PC-9 (cell line): ENCODE measurements at places on chromosomes 12 and 14. TPM values are rescaled to one million over a fixed set of nuclear protein-coding genes. Genes with fewer than 3 reads are reported as not detected.

GRCh38 chr12:81359736-81360135, 281.9 kb downstream of the ACSS3 start:
- DNase-seq, result no peak

GRCh38 chr14:72788972-72789728, 104.8 kb downstream of the DPF3 start:
- no peak for DNase-seq

DNA sequence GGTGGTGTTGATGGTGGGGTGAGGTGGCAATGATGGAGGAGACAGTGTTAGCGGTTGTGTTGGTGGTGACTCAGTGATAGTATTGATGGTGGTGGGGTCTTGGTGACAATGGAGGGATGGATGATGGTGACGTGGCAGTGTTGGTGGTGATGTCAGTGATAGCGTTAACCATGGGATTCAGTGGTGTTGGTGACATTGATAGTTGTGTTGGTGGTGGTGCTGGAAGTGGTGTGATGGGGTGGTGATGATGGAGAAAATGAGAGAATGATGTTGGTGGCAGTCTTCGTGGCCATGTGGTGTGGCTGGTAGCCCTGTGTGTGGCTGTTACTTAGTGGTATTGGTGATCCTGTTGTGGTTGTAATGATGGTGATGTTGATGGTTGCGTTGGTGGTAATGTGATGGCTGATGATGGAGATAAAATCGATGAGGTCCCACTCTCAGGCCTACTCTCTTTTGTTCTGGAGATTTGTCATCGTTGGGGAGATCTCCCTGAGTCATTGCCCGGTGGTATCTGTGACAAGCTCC, 2.6 kb downstream of the DTX1 start:
- no peak for DNase-seq

DNA sequence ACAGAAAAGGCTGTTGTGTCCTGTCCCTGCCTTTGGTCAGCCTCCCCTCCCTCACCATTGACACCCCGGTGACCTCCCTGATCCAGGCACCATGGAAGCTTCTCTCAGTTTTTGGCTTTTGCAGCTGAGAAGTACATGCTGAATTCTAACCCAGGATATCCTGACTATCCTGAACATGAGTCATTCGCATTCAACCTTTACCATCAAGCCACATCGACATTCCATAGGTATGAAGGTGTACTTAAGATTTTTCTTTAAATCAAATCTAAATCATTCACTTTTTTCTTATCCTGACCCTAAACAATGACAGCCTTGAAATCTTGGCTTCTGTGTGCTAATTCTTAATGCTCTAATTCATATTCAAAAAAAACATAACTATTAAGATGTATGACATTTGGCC, 8.7 kb upstream of the KRT78 start:
- no peak for DNase-seq

DNA sequence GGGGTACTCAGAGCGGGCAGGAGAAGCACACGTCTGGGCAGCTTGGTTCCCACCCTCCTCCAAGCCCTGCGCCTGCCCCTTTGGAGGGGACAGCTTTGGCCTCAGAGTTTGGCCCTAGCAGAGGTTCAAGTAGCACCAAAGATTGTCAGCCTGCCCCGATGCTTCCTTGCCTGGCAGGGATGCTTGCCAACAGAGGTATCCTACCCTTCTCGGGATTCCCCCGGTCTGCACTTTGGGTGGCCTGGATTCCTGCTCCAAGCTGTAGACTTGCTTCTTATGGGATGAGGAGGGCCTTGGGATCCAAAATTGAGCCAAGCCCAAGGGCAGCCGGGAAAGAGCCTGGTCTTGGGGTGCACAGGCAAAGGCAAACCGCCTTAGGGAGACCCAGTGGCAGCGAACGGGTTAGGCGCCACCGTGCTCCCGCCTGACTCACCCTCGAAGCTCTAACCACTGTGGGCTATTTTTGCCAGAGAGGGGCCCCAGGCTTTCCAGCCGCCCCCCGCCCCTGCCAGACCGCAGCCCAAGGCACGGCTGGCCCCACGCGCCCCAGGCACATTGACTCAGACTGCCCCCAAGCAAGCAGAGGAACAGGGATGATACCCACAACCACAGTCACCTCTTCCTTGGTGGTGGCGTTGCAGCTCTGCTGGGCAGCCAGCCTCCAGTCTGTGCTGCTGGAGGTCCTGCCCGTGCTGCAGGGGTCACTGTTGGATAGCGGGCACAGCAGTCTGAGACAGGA, 847 bp upstream of the WNT10B start:
- DNase-seq, result peak; percentile 38

DNA sequence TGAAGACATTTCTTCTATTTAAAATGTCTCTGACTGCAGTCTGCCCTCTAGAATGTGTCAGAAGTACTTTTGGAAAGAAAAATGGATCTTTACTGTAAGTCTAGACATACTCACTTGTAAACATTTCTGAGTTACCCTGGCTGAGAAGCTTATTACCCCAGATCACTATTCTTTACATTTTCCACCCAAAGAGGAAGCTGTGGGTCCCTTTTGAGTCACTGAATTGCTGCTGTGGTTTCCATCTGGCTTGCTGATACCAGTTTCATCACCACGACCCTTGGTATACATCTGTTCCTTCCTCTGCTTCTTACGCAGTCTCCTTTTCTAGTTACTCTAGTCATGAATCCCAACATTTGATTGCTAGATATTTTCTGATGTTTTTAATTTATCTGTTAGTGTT, 20.2 kb upstream of the CLEC4D start:
- DNase-seq, result peak; percentile 15

- no peak for DNase-seq
These were observed 1.4 kb downstream of the RIN3 start for GRCh38 chr14:92514844-92515514.

DNA sequence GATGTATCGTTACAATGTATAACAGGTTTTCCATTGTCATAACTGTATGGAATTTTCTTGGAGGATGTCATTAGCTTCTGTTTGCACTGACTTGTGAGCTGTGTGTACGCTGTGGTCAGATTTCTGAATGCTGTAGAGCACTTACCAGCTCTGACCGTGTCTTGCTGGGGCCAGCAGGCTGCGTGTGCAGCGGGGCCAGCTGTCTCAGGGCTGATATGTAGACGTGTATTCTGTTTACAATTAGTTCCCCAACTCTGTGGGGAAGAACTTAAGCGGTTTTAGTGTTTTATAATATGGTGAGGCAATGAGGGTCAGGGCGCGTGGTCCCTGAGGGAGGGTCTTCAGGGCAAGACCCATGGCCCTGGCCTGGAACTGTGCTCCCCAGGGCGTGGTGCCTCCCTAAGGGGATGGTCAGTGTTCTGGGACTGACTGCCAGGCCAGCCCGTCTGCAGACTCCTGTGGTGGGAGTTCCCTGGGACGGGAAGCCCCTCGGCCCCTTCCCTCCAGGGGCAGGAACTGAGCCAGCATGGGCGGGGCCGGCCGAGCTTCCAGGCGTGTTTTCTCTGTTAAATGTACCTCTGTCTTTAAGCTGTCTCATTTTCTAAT, 18.7 kb downstream of the XRCC3 start:
- DNase-seq, result no peak

GRCh38 chr12:49936925-49937324, 13.6 kb upstream of the AQP2 start:
- no peak for DNase-seq

- no peak for DNase-seq
These were observed 8.1 kb downstream of the LGALS3 start for GRCh38 chr14:55136885-55137786.

GRCh38 chr14:99803106-99803775, 10.0 kb downstream of the EML1 start:
- DNase-seq, result no peak

GRCh38 chr14:52922656-52923055, 28.2 kb downstream of the FERMT2 start:
- no peak for DNase-seq

DNA sequence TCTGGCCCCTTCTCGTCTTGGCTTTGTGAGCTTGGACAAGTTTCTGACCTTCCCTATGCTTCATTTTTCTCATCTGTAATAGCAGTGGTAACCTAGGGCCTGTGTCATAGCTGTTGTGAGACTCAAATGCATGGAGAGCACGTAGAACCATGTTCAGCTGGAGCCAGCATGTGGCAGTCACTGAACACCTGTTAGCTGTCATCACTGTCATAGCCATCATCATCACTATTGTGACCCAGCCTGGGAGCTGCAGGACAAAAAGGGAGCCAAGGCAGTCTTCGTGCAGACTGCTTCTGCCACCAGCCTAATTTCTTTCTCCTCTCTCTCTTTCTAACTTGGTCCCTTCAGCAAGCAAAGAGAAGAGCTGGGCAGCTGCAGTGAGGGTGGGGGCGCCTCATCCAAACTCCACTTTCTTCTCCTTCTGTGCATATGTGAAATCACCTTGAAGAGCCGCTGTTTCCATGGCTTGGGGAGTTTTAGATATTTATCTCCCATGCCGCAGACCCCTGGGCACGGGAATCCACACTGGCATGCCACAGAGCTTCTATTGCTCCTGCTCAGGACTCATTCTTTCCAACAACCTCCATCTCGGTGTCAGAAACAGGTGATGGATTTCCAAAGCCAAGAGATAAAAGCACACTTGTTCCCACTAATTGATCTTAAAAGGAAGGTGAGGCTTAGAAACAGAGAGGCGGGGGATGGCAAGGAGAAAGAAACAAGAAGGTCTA, 87.0 kb downstream of the SRRM4 start:
- DNase-seq, result no peak

DNA sequence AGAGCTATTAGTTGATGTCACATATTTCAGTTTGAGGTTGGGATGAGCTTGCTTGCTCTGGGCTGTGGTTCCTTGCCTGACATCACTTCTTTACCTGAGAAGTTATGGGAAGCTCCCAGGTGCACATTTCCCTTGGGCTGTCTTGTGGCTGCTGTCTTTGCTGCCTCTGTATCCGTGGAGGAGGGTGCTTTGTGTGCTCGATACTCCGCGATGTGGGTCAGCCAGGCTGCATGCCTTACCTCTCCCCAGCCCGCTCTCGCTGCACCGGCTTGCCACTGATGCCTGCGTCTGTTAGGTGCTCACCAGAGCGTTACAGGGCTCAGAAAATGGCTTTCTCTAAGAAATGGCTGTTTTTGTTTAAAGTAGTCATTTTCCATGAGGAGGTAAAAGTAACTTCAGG, 19.6 kb downstream of the PELI2 start:
- DNase-seq, result no peak

DNA sequence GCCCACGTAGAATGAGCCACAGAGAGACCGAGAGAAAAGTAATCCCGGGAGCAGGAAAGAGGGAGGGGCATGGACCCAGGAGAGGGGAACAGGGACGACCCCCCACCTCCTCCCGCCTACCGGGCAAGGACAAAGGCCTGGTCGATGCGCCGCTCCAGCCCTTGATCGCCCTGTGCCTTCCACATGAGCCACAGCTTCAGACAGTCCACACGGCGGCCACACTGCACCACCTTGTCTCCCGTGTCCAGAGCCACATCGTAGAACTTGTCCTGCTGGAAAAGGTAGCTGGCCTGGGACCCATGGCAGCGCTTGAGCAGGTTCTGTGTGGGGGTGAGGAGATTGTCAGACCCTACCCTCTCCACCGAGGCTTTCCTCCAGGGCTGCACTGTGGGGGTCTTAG, 20.5 kb upstream of the ZNF740 start:
- DNase-seq, result no peak

GRCh38 chr12:116647813-116648212, 88.6 kb downstream of the MAP1LC3B2 start:
- no peak for DNase-seq

- no peak for DNase-seq
These were observed 175.6 kb downstream of the GLT1D1 start for GRCh38 chr12:129028844-129029243.

DNA sequence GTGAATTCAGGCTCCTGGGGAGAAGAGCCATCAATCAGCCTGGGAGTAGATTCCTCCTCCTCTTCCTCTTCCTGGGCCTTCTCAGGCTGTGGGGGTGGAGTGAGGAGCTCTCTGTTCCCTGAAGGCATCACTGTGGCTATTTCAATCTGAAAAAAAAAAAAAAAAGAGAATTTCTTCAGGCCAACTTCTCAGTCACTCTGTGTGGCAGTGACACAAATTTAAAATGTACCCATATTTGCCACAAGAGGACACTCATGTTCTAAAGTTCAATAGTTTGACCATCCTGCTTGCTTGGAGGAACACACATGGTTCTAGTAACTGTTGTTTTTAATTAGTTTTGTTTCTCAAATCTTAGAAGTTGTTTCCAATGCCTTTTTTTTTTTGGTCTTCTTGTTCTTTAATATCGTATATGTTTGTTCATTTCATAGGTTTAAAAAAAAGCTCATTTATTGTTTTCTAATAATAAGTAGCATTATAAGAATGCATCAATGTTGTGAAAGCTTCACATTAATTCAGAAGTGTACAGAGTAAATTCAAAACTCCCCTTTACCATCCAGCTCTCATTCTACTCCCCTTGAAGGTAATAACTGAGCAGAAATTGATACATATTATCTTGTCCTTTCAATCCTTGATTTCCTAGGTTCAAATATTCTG, 23.3 kb upstream of the CCER1 start:
- no peak for DNase-seq

- DNase-seq, result no peak
These were observed 61.4 kb upstream of the ELK3 start for GRCh38 chr12:96132819-96133218.

DNA sequence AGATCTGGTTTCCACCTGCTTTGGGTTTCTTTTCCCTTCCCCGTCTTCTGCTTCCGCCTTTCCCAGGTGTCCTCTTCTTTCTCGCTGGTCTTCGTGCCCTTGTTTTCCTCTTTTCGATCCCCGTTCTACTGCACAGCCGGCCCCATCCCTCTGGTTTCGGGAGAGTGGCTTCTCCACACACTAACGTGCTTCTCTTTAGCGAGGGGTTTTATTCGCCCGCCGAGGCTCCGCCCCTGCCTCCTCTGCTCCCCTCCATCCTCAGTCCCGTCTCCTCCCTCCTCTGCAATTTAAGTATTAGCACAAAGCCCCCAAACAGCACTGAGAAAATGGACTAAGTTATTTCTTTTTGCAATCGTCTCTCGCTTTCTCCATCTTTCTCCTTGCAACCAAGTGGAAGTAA, at the start of gene SLC7A8:
Gene SLC7A8, minus strand, starts transcription at position 182 of the 400 bp plus-strand sequence. CDS start 746 bp downstream, outside the sequence.
- no peak for DNase-seq

DNA sequence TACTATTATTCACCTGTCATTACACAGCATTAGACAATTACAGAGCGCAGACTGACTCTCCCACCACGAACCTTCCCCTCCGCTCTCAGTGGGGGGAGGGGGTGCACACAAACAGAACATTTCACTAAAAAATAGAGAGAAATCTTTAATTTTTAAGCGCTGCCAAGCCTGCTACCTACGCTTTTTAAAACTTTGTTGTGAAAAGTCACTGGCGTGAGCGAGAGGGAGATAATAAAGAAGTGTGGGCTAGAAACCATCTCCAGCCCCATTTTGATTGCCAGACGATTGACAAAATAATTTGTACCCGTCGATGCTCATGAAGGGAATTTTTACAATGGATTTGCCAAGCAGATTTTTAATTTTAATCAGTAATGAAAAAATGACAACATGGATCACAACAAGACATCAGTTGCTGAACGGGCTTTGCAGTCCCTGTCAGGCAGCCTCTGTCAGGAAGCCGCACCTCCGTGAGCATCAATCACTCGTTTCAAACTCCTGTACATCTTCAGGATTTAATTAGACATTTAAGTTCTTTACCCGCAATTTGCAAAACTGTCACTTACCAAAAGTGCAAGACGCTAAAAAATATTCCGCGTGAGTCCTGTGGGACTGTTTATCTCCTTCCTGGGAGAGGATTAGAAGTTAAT, 209.1 kb downstream of the BCL11B start:
- DNase-seq, result no peak

GRCh38 chr12:20351406-20351805, 16.9 kb upstream of the PDE3A start:
- DNase-seq, result no peak

The PPP4R4 gene
- total RNA-seq, result not detected in 2 replicates

The ADCK1 gene
- total RNA-seq, result 19.0 and 26.3 TPM in 2 replicates

The C12orf54 gene
- not detected in 2 replicates for total RNA-seq

The DNAH10 gene
- total RNA-seq, result not detected in 2 replicates

The MYF6 gene
- not detected in 2 replicates for total RNA-seq

The SLC7A7 gene
- 4.7 and 5.9 TPM in 2 replicates for total RNA-seq

The MIP gene
- total RNA-seq, result not detected in 2 replicates

The CLEC4C gene
- total RNA-seq, result not detected in 2 replicates

The GPR162 gene
- total RNA-seq, result 2.4 and 3.8 TPM in 2 replicates
